Smooth muscle cell of bladder (primary cell): ENCODE measurements at places on chromosomes 4 and X. TPM values are rescaled to one million over a fixed set of nuclear protein-coding genes. Genes with fewer than 3 reads are reported as not detected.

Gene MAGEA11
- under 0.01 and 0.09 TPM in 2 replicates for total RNA-seq

Gene CDX4
- total RNA-seq, result not detected in 2 replicates

Gene UNC5C
- total RNA-seq, result 0.28 TPM in 2 replicates

Gene LPAR4
- 0.09 TPM in 1 of 2 replicates, not detected in the other for total RNA-seq

Gene LARP7
- 31.1 and 32.1 TPM in 2 replicates for total RNA-seq

Gene C4orf51
- total RNA-seq, result not detected in 2 replicates

Gene PQBP1
- 70.8 and 73.0 TPM in 2 replicates for total RNA-seq

Gene CLDN2
- not detected in 2 replicates for total RNA-seq

Gene ETDA
- not detected in 2 replicates for total RNA-seq

Gene ZNF630
- total RNA-seq, result 1.7 and 2.1 TPM in 2 replicates

Gene DMP1
- total RNA-seq, result not detected in 2 replicates

Gene CLTRN
- total RNA-seq, result 0.18 and 0.28 TPM in 2 replicates

Gene MAGEA8
- total RNA-seq, result not detected in 2 replicates

Gene UFSP2
- total RNA-seq, result 49.3 and 50.3 TPM in 2 replicates

Gene XAGE1A
- total RNA-seq, result not detected in 2 replicates

Gene TMEM271
- not detected in 2 replicates for total RNA-seq

Gene SMIM31
- total RNA-seq, result not detected in 2 replicates

Gene ADAD1
- not detected in 2 replicates for total RNA-seq

Gene GPR101
- total RNA-seq, result not detected in 2 replicates

Gene FAM149A
- total RNA-seq, result 5.3 and 7.0 TPM in 2 replicates

Gene PABPC5
- 1.1 and 1.6 TPM in 2 replicates for total RNA-seq

Gene FAM156B
- 12.1 and 12.9 TPM in 2 replicates for total RNA-seq

Gene MTCP1
- total RNA-seq, result 24.9 and 25.3 TPM in 2 replicates

Gene SHROOM4
- 0.28 and 1.0 TPM in 2 replicates for total RNA-seq

Gene WWC2
- 26.3 and 31.2 TPM in 2 replicates for total RNA-seq

Gene MTTP
- total RNA-seq, result under 0.01 and 0.09 TPM in 2 replicates

Gene YY2
- total RNA-seq, result 1.00 and 1.2 TPM in 2 replicates

Gene TAF9B
- 10.4 and 16.8 TPM in 2 replicates for total RNA-seq

Gene TNMD
- total RNA-seq, result not detected in 2 replicates

Gene SMAD1
- total RNA-seq, result 12.5 and 12.7 TPM in 2 replicates

Gene DSPP
- not detected in 2 replicates for total RNA-seq

Gene HS6ST2
- 0.14 TPM in 1 of 2 replicates, not detected in the other for total RNA-seq

Gene IL15
- total RNA-seq, result 3.0 and 7.3 TPM in 2 replicates
